ENCODE measurements at places on chromosomes 5 and 9. TPM values are rescaled to one million over a fixed set of nuclear protein-coding genes. Genes with fewer than 3 reads are reported as not detected.

The NAIP gene
- 3.5 TPM for polyA plus RNA-seq

The PCDHA5 gene
- polyA plus RNA-seq = not detected

The BAAT gene
- not detected for polyA plus RNA-seq

The WWC1 gene
- polyA plus RNA-seq = 0.36 TPM

The EFCAB9 gene
- polyA plus RNA-seq = not detected

The SPINK7 gene
- polyA plus RNA-seq = not detected

The COL23A1 gene
- polyA plus RNA-seq = 1.1 TPM

The HDAC3 gene
- polyA plus RNA-seq = 21.3 TPM

The LCN10 gene
- polyA plus RNA-seq = 0.25 TPM
